CD4-positive, alpha-beta T cell (primary cell): ENCODE measurements at places on chromosomes 13 and 19.

DNA sequence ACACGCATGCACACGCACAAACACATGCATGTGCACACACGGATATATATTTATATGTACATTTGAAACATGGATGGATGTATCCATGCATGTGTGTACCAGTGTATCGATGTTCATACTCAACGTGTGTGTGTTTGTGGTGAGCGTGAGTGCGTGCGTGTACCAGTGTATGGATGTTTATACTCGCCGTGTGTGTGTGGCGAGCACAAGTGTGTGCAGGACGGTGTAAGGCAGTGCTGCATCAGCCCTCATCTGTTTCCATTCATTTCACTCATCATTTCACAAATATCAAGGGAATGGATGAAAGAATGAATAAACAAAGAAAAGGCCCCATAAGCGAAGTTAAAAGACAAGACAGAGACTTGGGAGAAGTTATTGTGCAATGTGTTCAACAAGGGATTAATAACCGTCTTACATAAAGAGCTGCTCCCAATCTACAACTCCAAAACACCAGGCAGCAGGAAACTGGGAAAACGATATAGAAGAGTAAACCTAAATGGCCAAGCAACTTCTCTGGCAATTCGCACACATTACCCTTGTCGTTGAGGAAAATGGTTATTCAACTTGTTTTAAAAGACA is 21.7 kb upstream of the MIER2 start:
- no peak for DNase-seq

DNA sequence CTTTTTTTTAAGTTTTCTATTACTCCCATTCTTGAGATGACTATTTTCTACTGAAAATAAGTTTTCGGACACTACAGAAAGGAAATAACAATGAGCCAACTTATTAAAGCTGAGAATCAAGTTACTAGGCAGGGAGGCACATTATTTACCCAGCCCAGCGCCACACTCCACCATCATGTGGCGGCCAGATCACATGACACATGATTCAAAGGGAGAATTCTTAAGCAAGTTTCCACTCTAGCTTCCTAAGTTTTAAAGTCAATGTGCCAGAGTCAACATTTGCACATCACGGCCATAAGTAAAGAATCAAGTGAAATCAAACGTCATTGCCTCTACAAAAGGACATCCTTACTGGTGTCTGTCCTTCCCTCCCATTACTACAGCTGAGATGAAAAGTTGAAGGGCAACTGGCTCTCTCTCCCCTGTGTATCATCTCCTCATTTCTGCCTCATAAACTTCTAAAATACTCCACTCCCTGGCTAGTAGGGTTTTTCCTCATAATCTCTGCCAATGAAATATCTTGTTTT is 81.7 kb downstream of the KLF12 start:
- DNase-seq, result no peak

GRCh38 chr13:84873951-84874350 is 925.3 kb downstream of the SLITRK6 start:
- no peak for DNase-seq

DNA sequence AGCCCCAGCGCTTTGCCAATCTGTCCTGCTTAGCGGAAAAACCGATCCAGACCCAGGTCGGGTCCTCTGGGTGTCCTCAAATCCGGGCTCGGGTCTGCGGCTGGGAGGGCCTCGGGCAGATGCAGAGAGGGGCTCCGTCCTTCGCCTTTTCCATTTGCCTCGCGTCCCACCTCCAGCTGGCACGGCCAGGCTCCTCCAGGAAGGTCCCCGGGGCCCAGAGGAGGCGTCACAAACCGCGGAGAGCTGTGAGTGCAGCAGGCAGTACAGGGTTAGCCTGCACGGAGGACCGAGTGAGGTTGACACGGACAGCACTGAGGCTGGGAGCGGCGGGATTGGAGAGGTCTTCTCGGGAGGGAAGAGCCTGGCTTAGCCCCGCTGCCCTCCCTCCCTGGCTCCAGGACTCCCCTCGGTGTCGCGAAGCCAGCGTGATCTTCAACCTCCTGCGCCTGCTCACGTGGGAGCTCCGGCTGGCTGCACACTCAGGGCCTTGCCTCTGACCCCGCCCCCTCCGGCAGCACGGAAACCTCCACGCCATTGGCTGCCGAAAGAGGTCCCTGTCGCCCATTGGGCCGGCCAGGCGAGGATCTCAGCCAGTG is 2.8 kb upstream of the IFNL2 start:
- no peak for DNase-seq

- DNase-seq, result no peak
These were observed 32.3 kb downstream of the HSPH1 start for GRCh38 chr13:31129419-31129818.

DNA sequence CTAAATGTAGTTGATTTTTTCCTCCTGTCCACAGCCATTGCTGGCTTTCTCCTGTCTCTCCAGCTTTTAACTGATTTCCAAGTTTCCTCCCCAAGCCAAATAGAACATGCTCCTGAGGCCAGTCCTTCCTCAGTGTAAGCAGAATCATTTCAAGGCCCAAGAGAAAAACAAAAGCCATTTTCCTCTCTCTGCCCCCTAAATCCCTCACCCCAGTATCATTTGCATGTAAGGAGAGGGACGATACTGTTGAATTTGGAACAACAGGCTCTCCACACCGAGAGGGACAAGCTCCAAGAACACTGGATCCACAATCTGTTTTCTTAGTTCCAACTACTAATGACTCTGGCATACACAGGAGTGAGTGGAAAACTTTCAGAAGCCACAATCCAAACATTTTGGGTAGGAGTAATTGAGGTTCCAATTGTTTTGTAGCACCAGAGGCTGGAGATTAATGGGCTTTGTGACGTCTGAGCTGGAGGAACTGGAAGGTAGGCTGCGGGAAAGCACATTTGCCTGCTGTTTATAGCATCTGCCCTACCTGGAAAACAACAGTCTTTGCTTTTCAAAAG is 156.8 kb downstream of the FLT1 start:
- DNase-seq, result no peak

DNA sequence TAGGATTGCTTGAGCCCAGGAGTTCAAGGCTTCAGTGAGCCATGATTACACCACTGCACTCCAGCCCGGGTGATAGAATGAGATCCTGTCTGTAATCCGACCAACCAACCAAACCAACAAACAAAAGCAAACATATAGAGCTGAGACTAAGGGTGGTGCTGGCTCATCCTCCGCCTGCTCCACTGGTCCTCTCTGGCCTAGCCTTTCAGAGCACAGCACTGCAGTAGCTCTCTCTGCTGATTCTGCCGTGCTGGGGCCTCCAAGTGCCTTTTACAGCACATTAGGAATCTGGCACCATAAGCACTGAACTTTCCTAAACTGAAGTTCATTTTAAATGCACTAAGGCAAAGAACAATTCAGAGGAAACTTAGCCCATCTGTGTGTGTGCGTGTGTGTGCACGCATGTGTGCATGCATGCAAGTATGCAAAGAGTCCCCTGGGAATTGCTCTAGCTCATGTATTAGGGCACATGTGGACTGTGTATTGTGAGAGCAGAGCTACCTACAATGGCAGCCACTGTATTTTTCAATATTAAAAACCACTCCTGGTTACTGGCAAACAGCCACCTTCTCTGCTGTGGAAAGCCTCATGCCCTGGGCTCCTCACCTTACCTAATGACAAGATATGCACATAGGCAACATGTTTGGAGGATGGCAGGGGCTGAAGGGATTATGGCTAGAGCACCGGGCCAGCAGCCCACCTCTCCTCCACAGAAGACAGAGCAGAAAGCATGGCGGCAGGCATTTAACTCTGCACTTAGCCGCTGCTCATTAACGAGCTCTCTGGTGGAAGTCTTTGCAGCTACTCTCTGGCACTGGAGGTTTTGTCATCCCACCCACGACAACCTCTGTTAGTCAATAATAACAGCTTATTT is 223.1 kb upstream of the TSHZ3 start:
- no peak for DNase-seq

DNA sequence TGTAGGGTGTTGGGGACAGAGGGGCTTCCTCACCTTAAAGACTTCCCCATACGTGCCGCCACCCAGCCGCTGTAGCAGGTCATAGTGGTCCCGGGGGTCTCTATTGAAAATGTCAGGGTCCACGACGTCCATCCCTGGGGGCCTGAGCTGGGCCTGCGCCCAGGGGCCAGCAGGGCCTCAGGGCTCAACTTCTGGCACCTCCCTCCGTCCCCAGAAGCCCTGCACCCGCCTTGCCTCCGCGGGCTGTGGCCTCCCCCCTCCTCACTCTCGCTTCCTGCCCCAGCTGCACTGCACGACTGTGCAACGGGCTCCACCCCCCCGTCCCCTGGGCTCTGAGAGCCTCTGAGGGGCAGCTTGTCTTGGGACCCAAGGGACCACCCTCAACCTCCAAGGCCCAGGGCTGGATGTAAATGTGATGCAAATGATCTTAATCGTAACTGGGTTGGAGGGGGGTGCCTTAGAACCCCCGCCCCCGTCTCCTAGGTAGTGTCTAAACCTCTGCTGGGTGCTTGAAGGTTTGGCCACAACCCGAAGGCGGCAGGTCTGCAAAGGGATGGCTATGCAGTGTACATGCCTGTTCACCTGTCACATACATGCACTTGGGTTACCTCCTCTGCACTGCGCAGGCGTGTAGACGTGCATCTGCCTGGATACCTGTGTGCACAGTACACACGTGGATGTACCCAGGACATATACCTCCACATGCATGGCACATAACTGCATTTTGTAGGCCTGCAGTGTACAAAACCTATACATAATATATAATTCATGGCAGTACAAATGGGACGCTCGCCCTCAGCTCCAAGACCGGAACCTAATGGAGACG is at the start of gene MAP4K1:
Gene MAP4K1 (minus strand): TSS at position 190 of the 826 bp plus-strand sequence. CDS start 58 bp downstream, at position 132.
- peak; percentile 83 for DNase-seq

DNA sequence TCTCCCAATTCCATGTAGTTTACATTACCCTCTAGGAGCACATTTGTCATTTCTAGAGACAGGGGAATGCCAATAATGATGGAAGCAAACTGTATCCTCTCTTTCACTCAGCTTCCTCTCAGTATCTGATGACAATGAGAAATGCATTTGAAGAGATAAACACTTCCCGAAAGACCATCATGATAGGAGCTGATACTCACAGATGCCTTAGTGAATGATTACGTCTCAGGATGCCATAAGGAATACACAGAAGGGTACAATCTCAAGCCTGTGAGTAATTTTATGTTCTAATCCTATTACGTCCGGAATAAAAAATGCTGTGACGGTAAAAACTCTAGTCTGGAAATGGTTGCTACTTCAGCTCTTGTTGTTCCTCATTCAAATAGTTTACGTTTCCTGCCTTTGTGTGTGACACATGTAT is 663.8 kb upstream of the MIR17HG start:
- no peak for DNase-seq

GRCh38 chr19:8811315-8812172 is 20.6 kb downstream of the ZNF558 start:
- DNase-seq, result no peak

DNA sequence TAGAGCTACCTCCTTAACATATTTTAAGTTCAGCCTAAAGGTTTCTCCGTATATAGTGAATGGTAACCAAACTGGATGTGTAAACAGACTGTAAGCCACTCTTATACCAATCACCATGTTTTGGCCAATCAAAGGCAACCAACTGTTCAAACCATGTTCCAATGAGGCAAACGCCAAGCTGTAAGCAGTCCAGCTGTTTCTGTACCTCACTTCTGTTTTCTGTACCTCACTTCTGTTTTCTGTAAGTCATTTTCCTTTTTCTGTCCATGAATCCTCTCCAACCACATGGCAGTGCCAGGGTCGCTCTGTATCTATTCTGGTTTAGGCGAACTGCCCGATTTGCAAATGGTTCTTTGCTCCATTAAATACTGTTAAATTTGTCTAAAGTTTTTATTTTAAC is 24.4 kb downstream of the COMMD6 start:
- no peak for DNase-seq

DNA sequence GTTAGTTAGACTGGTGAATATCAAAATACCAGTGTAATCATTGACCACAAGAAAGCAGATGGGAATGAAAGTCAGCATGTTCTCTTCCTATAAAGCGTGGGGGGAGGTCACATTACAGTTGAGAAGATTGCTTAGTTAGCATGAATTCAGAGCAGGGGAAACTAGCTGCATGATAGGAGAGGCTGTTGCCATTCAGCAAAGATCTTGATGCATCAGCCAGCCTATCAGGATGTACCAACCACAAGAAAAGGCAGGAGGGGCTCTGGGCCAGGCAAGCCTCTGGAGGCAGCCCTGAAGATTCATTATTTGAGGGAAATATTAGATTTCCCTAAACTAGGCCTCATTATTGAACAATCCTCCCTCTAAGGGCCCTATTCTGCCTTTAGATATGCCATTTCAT is 5.0 kb upstream of the MTMR6 start:
- DNase-seq, result no peak

- no peak for DNase-seq
These were observed 6.5 kb downstream of the LGALS7B start for GRCh38 chr19:38795549-38795948.

GRCh38 chr19:54429176-54429495 is 13.9 kb downstream of the TTYH1 start:
- DNase-seq, result no peak

GRCh38 chr19:10207026-10207425 is 12.3 kb upstream of the DNMT1 start:
- no peak for DNase-seq

- no peak for DNase-seq
These were observed 2.6 kb downstream of the EPN1 start for GRCh38 chr19:55677572-55678028.

DNA sequence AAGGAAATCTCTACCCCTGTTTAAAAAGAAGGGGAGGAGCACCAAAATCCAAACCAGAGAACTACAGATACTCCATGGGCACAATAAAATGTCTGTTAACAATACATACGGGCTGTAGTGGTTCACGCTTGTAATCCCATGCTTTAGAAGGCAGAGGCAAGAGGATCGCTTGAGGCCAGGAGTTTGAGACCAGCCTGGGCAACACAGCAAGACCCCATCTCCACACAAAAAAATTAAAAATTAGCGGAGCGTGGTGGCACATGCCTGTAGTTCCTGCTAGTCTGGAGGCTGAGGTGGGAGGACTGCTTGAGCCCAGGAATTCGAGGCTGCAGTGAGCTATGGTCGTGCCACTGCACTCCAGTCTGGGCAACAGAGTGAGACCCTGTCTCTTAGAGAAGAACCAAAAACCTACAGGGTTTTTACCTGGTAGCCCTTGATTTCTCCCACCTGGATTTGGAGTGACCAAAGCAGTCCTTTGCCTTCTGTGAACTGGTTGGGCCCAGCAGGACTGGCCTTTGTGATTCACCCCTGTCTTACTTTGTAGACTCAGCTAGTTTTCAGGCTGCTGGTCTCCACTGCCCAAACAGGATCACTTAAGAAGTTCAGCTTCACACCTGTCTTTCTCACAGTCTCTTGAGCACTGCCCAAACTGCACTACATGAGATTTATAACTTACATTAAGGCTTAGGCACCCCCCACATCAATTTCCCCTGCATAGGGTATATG is 38.7 kb upstream of the FLT1 start:
- no peak for DNase-seq

DNA sequence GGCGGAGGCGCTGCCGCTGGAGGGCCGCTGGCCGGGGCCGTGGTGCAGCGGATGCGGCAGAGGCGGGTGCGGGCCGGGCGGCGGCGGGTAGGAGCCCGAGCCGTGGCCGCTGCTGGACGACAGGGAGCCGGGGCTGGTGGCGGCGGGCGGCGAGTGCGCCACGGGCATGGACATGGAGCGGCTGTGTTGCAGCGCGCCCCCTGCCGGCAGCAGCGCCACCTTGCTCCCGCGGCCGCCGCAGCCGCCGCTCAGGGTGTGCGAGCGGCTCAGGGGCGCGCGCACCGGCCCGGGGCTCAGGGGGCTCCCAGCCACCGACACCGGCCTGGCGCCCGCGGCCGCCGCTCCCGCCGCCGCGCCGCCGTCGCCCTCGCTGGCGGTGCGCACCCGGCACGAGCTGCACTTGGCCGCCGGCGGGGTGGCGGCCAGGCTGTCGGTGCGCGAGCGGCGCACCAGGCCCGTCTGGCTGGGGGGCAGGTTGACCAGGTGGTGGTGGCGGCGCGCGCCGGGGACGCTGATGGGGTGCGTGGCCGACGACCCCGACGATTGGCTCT is 1.7 kb downstream of the IRS2 start:
- DNase-seq, result peak; percentile 63

- no peak for DNase-seq
These were observed 24.3 kb downstream of the ZNF585A start for GRCh38 chr19:37148214-37148613.
